ENCODE measurements at places on chromosomes 1 and 21.

DNA sequence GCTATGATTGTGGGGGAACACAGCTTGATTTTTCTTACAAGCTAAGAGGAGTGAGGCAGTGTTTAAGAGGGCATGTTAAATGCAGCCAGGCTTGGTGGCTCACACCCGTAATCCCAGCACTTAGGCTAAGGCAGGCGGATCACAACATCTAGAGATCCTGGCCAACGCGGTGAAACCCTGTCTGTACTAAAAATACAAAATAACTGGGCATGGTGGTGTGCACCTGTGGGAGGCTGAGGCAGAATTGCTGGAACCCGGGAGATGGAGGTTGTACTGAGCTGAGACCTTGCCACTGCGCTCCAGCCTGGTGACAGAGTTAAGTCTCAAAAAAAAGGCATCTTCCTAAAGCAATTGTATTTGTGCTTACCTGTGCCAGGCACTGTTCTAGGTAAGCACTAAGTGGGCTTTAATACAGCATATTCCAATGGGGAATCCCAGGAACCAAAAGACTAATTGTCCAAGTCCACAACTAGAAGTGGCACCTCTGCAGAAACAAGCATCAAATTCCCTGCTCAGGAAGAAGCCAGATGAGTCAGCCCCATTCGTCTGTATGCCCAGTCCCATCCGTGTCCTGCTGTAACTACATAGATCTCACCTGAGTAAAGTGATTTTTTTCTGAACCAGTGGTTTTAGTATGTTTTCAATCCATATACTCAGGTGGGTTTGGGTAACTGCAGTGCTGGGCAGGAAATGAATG lies 4.6 kb downstream of the RCC1 start:
- DNase-seq, result peak; percentile 12

GRCh38 chr21:35395728-35396127 lies 346.6 kb upstream of the RUNX1 start:
- DNase-seq, result no peak

- DNase-seq, result no peak
Measured at GRCh38 chr1:220243947-220244346, 28.3 kb downstream of the RAB3GAP2 start.

DNA sequence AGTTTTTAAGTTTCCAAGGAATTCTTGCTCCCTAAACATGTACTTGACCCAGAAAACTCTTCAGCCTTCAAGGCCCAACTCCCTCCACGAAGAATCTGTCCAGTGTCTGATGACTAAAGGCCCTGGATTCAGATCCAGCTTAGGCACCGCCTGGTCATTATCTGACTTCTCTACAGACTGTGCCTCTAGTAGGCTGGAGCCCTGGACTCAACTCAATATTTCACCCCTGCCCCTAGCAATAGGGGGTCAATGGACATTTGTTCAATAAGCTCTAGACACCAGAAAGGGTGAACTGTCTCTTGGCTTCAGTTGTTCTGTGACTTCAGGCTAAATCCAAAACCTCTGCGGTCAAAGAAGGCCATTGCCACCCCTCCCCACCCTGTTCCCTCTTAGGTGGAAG lies 34.5 kb downstream of the NUAK2 start:
- DNase-seq, result no peak

- DNase-seq, result peak; percentile 51
Measured at GRCh38 chr1:64268653-64269557, 65.5 kb downstream of the UBE2U start.

DNA sequence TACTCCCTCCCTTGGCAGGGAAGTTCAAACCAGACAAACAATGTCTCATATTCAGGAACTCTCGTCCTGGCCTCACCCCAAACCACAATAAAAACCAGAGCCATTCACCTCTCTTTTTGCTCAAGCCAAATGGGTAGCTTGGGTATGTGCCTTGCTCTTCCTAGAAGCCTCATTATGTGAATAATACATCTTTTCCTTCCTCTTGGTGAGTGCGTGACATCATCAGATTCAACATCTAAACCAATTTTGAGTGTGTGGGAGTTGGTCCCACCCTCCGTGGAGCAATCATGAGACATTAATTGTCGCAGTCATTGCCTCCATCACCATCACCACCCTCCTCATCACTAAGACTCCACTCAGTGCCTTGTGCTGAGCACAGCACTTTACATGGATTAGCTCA lies 482.9 kb downstream of the PTPRU start:
- no peak for DNase-seq

- DNase-seq, result peak; percentile 51
Measured at GRCh38 chr21:45607021-45607908, 36.3 kb upstream of the PCBP3 start.

DNA sequence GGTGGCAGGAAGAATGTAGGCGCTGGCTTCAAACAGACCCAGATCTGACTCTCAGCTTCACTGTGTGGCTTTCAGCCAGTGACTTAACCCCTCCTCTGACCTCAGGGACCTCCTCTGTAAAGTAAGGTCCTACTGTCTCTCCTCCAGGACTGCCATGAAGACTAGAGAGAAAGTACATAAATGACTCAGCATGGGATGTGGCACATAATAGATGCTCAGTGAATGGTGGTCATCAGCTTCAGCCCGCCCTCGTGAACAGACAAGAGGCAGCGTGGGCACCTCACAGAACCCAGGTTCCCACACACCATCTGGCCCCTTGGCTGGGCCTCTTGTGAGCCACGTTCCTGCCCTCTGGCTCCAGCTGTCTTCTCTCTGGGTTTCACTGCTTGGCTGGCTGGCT lies 126.0 kb downstream of the SYF2 start:
- DNase-seq, result no peak

- no peak for DNase-seq
Measured at GRCh38 chr1:84859866-84860265, 33.1 kb downstream of the LPAR3 start.

- no peak for DNase-seq
Measured at GRCh38 chr21:39004634-39005501, 178.4 kb downstream of the PSMG1 start.

DNA sequence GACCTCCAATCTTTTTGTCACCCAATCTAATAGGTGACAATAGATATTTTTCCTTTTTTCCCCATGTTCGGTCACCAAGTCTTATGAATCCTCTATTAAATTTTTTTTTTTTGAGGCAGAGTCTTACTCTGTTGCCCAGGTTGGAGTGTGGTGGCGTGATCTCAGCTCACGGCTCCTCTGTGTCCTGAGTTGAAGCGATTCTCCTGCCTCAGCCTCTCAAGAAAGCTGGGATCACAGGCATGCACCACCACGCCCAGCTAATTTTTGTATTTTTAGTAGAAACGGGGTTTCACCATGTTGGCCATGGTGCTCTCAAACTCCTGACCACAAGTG lies 42.5 kb upstream of the MTF1 start:
- DNase-seq, result no peak

GRCh38 chr1:221548942-221549341 lies 192.9 kb downstream of the DUSP10 start:
- DNase-seq, result no peak

DNA sequence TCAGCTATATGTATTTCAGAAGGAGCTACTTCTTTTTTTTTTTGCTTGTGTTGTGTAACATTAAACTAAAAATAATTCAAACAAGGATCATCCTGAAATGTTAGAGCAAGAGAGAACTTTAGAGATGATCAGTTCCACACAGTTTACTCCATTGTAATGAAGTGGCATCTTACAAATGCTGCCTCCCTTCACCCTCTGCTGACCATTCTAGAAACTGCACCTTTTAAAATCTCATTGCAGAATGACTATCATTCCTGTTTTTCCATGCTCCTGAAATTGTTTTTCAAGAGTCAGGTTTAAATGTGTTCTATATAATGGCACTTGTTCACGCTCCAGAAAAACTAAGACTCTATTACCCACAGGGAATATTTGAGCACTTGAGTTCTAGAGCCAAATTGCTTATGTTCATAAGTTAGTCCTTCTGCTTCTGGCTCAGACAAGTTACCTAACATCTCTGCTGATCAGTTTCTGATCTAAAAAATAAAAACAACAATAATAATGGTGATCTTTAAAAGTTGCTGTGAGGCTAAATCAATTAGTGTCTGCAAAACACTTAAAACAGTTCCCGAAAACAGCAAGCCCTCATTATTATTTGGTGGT lies 21.5 kb upstream of the SLC44A5 start:
- no peak for DNase-seq

DNA sequence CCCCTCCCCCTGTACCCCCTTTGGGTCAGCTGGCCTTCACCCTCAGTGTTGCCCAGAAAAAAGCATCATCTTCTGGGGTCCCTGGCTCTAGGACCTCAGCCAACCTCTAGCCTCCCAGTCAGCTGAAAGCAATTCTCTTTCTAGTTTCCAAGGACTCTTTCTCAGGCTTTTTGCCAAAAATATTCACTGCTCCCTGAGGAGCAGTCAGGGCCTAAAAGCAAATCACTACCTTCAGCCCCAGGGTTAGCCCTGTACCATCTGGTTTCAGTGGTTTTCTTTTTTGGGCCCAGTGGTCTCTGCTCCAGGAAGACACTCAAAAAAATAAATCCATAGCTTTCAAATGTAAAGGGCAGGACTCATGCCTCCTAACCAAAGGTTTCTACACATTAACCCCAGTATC lies 3.1 kb upstream of the LMOD1 start:
- no peak for DNase-seq

DNA sequence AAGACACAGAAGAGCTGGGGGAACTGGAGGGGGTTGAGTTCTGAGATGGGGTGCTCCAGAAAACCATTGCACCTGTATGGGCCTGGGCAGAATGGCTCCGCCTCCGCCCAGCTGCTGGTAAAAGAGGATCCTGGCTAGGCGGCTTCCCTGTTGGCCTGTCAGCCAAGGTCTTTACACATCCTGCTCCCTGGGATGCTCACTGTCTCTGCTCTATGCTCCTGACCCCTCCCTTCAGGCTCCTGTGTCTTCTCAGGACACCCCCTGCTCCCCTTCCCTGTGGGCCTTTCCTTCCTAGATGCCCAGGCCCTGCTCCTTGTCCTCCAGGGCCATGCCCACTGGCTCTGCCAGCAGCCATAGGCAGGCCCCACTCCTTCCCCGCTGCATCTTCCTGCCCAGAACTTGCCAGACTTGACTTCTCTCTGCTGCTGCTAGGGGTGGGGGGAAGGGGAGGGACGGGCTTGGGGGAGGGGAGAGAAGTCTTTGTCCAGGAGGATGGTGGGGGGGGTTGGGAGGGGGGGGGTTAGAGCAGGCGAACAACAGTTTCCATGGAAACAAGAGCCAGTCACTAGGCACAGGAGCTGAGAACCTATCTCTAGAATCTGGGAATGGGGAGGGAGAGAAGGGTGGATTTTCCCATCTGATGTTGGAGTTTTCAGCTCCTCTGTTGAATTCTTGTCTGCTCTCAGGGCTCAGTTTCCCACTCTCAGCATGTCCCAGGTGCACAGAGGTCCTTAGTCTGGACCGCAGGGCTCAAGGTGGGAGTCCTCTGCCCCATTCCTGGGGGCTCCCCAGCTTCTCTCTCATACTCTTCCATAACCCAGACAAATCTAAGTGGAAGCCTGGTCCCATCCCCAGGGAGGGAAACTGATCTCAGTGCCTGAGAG lies 10.6 kb downstream of the CELSR2 start:
- no peak for DNase-seq

DNA sequence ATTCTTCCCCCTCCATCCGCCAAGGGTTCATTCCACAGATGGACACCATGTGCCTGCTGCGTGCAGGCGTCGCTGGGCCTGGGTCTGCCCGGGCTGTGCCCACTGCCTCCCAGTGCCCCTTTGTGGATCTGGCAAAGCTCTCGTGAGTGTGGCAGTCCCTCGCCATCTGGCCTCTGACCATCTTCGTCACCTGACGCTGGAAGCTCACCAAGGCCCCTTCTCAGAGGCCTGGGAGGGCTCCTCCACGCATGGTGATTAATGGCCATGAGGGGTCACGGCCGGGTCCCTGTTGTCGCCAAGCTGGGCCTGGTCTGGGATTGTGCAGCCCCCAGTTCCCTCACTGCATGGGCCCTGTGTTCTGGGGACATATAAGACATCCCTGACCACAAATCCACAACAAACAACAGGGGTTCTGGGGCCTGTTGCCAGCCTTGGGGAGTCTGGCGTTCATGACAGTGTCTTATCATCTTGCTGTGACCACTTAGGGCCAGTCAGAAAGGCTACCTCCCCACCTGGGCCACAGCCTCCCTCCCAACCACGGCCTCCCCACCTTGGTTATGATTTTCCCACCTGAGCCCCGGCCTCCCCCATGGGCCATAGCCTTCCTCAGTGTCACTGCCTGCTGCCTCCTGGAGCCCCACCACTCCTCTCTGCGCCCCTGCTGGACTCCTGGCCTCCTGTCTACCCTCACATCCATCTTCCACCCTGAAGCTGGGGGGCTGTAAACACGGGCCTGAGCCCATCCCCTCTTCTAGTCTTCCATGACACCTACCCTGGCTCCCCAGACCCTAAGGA lies 27.9 kb downstream of the SLC45A1 start:
- no peak for DNase-seq

DNA sequence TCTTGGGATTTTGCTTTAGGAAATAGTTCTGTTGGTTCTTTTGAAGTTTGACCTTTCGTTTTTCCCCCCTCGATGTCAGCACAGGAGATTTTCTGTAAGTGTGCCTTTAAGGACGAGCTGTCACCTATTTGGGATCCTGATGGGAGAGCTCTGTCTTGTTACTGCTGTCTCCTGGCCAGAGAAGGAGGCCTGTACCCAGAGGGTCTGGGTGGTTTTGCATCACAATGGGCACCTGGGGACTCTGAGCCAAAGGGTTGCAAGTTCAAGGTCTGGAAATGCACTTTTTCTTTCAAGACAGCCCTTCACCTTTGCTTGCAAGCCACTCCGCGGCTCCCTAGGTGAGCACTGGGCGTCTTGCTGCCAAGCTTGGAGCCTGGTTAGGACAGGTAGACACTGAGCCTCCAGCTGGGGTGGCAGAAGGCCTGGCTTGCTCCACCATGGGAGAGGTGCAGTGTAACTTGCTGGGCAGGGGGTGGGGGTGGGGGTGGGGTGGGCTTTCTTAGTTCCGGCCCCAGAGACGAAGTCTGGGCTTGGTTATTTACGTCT lies 2.9 kb downstream of the AJAP1 start:
- no peak for DNase-seq

DNA sequence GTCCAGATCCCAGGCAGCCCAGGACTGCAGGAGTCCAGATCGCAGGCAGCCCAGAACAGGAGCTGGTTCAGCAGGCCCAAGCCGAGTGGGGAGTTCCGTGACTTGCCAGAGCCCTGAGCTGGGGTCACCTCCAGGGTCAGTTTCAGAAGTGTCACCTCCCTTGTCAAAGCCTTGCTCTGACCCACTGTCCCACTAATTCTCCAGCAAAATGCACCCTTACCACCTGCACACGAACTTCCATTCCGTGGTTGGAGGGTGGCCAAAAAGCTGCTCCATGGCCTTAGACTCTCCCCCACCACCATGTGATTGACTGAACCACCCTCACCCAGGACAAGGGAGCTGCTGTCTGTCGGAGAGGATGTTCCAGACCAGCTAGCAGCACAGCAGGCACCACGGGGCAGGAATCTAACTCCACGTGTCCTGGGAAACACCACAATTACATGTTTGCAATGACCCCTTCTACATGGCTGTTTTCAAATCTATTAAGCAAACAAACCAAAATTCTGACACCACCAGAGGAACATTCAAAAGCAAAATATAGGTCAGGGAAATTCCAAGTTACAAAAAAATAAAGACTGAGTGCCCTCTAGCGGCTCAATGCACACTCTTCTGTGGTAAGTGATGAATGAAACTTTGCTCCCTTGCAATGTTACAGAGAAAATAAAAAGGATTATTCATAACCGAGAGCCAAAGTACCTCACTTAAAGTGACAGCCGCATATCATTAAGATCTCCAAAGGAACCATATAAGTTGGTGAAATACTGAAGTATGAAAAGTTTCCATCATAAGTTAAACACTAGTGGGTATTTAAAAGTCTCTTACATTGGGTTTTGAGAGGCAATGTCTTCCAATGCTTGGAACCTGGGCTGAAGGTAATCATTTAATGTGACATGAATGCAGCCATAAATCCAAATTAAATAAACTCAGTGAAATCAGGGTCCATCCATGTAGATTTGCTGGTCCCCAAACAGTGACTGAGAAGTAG lies 76.3 kb downstream of the NPHP4 start:
- DNase-seq, result peak; percentile 34

- no peak for DNase-seq
Measured at GRCh38 chr1:4265836-4266235, 365.8 kb upstream of the C1orf174 start.
